ENCODE measurements at places on chromosomes 11 and 22. TPM values are rescaled to one million over a fixed set of nuclear protein-coding genes. Genes with fewer than 3 reads are reported as not detected.
A peak's percentile ranks its signal among the peaks of the same experiment; 100 is the strongest.

DNA sequence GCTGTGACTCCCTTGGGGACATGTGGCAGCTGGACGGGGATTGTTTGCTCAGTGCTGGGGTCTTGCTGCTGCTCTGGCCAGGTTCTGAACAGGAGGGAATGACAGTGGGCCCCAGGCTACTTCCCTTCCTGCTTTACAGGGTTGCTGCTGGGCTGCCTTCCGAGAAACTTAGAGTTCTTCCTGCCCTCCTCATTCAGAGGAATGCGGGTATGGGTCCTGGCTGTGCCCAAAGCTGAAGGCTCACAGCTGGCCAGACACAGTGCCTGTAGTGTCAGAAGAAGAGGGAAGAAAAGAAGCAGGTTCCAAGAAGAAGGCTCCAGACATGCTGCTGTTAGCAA is 108.3 kb upstream of the PARVA start:
- no peaks in the 10 kb centered on the region for H3K27me3 ChIP-seq
- DNase-seq, result no peak
- no peaks in the 10 kb centered on the region for H3K4me1 ChIP-seq

Gene KRTAP5-2
- total RNA-seq, result not detected

DNA sequence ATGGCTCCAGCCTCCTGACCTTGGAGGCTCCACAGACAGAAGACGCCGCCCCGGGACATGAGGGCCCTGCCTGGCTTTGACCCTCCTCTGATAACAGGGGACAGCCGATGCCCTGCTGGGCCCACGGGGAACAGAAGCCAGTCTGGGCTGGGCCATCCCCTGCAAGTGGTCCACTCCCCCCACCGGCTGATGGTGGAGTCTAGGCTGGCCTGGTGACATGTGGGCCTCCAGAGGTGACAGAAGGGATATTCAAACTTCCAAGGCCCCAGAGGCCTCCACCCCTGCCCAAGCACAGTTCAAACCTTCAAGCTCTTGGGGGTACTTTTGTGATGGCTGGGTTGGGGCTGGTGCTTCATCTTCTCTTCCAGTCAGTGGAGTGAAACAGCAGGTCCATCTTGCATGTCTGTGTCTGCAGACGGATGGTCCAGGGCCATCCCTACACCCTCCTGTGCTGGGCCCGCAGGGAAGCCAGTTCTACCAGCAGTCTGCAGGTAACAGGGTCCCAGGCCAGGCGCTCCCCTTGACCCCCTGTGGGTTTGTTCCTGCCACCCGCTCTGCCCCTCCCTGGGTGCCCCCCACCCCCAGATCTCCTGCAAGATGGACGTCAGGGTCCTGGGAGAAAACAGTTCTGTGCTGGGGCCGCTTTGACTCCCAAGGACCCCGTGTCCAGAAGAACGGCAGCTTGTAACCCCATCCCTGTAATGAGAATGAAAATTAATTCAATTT is 929.9 kb downstream of the BRD1 start:
- no peak overlapping the region for H3K4me3 ChIP-seq
- DNase-seq, result no peak
- no peaks in the 10 kb centered on the region for H3K27me3 ChIP-seq

GRCh38 chr11:75383246-75383645 is 16.1 kb upstream of the RPS3 start:
- peak overlapping the region; percentile 78 for H3K27ac ChIP-seq
- no peaks in the 10 kb centered on the region for H3K36me3 ChIP-seq
- H3K4me1 ChIP-seq, result peaks cover 23% of the 10 kb centered on the region
- H3K4me3 ChIP-seq, result no peak overlapping the region
- H3K27me3 ChIP-seq, result peaks cover 5% of the 10 kb centered on the region

Data from activated CD4-positive, alpha-beta T cell treated with anti-CD3 and anti-CD28 coated beads, Interleukin-2, amount 10 ng/mL, durations not matched to agents 7 days and 5 days (primary cell).